Activated CD4-positive, alpha-beta T cell treated with anti-CD3 and anti-CD28 coated beads for 4 hours (primary cell): ENCODE measurements at places on chromosomes 13 and 19.

DNA sequence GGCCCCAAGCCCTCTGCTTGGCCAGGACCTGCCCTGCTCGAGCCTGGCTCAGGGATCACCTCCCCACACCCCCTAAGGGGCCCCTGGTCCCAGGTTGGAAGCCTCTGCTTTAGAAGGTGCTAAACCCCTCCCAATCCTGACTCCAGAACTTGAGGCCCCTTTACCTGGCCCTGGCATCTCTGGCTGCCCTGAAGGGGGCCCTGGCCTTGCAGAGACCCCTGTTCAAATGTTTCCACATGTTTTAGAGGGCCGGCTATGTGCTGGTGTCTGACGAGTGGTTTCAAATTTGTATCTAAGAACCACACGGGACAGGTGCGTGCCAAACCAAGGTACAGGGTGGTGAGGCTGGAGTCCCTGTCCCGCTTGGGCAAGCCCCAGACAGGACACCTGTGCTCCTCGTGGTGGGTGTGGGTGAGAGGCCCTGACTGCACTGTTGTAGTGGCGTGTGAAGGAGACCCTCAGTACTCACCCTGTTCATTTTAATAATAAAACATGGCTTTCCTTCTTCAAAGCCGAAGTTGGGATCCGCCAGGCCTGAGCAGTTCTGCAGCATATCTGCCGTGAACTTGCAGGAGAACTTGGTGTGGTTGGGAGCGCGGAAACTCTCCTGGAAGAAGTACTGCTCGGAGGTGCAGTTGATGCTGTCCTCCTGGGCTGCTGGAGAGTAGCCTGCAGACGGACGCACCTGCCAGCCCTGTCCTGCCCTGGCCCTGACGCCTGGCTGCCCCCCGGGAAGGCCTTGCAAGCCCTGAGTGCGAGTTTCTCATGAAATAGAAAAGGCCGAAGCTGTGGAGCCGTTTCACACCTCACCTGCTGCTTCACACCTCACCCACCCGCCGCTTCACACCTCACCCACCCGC lies 5.4 kb downstream of the ATP4B start:
- DNase-seq = no peak

GRCh38 chr19:55149078-55150003 lies at the start of gene TNNT1:
Gene TNNT1 (minus strand): TSS chr19:55149206. CDS start chr19:55147157, 2,049 bp downstream.
- DNase-seq = no peak

- DNase-seq = no peak
Observed at GRCh38 chr13:60370343-60370742, 26.7 kb upstream of the TDRD3 start.

DNA sequence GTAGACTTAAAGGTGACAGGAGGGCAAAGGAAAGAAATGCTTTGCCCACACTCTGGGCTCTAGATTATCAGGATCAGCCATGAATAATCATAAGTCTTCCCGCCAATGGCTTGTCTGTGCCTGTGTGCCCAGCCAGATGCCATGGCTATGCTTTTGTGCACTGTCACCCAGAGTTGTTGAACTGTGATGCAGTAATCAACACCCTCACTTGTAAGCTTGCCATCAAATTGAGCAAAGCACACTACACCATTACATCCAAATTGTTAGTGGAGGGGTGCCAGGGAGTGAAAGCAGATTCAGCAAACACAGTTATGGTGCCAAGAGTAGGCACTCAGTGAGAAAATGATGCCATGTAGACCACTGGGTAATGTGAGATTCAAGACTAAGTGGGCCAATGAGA lies 845.3 kb upstream of the MIR17HG start:
- no peak for DNase-seq

GRCh38 chr19:49423071-49423984 lies at the start of gene PTH2:
Gene PTH2 (minus strand): TSS chr19:49423441. CDS start chr19:49423339, 102 bp downstream.
- no peak for DNase-seq

- no peak for DNase-seq
Observed at GRCh38 chr13:52109116-52109670, 19.7 kb downstream of the NEK5 start.

DNA sequence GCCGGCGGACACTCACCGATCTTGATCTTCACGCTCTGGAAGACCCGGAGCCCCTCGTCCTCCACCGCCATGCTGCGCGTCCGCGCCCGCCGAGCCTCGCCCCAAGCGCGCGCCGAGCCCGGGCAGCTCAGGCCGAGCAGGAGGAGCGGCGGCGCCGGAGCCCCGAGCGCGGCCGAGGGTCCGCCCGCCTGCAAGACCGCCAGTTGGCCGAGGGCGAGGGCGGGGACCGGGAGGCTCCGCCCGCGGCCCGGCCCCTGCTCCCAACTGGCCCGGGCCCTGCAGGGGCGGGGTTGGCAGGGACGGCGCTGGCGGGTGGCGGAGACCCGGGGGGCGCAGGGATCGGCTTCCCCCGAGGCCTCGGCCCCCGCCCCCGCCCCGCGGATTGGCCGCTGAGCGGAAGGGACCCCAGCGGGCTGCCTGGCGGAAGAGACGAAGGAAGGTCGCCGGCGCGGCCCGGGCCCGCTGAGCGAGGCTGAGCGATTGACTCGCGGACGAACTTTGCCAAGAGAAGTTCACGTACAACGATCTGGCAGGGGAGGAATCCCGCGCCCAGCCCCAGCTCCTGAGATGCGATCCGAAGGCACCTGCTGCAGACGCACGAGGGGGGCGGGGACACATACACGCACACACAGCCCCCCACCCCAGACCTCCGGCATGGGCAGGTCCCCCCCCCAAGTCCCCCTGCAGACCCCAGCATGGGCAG lies at the start of gene RASA3:
TSS of gene RASA3 (minus strand) at position 205 of the 703 bp plus-strand sequence. CDS start at position 71, 134 bp downstream.
- peak; percentile 46 for DNase-seq

DNA sequence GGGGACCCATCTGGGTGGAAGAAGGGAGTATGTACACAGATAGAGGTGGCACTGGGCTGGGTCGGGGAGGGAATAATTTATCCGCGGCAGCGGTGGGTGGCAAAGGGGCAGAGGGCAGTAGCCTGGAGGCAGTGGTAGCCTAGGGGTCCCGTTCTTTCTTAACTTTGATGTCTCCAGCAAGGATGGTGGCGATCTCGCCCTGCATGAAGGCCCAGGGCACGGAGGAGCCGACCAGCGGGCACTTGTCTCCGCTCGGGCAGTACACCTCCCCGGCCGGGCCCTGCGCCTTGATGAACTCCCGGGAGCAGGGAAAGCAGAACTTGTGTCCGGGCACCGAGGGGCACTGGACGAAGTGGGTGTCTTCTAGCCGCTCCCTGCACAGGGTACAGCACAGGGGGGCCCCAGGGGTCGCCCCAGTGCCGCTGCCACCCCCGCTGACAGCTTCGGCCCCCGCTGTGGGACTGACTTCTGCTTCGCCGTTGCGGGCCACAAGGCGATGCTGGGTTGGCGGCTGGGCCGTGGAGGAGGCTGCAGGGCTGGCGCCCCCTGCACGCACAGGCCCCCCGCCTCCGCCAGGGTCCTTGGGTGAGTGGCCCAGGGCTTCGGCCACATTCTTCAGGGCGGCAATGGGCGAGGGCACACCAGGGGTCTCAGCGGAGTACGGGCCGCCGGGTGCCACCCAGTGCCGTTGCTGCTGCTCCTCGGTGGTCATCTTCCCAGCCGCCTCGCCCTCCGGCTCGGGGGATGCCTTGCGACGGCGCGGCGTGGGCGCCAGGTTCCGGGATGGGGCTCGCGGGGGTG lies 1.9 kb downstream of the IRF2BP1 start:
- DNase-seq = no peak

DNA sequence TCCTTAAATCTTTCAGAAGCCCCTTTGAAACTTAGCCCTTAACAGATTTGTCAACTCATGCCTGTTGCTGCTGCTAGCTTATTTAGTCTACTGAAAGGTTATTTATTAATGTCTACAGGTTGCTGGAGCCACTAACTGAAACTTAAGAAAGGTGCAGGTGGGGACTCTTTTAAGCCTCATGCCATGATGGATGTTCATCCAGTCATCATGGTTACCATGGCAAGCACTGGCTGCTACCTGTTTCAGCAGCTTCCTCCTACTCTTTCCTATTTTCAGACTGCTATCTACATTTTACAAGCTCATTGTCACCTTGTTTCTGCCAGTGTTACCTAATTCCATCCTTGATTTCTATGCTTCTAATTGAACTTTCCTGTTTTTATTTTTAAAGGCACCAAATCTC lies 27.1 kb downstream of the DGKH start:
- DNase-seq = no peak

DNA sequence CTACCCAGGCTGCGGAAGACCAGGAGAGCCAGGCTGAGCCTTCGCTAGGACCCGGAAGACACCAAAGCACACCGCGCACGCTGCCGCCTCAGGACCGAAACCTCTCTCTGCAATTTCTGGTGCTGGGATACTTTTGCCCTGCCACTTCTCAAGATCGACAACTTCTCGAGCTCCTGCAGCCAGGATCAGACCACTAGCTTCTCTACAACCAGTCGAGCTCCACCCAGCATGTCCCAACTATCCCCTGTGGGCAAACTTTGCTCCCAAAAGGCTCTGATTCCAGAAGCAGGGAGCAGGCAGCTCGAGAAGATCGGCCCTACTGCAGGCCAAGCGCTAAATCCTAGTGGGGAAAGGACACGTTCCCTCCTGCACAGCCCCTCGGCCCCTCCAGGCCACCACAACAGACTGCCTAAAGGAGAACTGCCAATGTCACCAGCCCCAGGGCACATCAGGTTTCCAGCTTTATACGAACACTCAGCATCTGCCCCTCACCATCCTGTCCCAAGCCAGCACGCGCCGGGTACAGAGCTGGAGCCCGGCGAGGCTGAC lies 979 bp downstream of the AKAP8 start:
- DNase-seq = peak; percentile 52

GRCh38 chr19:28701491-28701890 lies 511.5 kb downstream of the UQCRFS1 start:
- DNase-seq = no peak

DNA sequence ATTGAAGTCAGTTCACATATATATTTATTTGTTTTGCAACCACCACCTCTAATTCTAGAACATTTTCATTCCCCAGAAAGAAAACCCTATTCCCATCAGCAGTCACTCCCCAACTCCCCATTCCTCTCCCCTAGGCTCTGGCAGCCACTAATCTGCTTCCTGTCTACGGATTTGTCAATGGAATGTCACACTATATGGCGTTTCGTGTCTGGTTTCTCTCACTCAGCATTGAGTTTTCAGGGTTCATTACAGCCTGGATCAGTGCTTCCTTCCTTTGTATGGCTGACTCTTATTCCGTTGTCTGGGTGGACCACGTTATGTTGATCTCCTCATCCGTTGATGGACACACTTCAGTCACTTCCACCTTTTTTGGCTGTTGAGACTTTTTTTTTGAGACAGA lies 9.3 kb downstream of the COLGALT1 start:
- no peak for DNase-seq

DNA sequence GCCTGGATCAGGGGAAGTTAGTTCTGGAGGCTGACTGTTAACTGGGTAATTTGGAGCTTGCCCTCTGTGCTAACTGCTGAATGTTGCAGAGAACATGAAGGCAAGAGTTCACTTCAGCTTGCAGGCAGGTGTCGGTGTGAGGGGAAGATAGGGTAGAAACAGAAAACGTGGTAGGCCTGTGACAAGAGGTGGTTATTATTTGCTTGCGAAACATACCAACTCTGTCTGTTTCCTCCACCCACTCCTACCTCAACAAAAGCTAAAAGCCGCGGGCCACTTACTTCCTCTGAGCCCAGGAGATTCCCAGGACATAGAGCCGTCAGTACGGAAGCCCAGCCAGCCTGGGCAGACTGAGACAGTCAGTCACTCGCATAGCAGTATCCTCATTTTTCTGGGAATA lies 119.2 kb upstream of the ABCC4 start:
- no peak for DNase-seq

- no peak for DNase-seq
Observed at GRCh38 chr13:23592596-23592995, 22.4 kb downstream of the TNFRSF19 start.

DNA sequence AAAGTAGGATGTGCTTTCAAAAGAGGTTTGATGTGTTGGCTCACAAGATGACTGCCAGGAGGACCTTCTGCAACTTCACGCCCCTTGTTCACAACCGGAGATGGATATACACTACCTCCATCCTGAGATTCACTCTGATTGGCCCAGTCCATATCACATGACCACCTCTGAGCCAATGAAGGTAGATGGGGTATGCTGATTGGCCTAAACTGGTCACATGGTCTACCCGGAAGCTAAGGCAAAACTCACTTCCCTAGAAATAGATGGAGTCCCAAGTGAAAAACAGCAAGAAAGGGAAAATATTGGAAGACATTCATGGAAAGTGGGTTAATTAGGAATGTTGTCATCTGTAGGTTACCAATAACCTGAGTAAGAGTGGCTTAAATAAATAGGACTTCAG lies 119.7 kb upstream of the MRI1 start:
- no peak for DNase-seq

GRCh38 chr13:50629966-50630365 lies 213.5 kb downstream of the DLEU7 start:
- DNase-seq = no peak

- peak; percentile 54 for DNase-seq
Observed at GRCh38 chr19:8515317-8515716, 1.4 kb upstream of the ZNF414 start.

DNA sequence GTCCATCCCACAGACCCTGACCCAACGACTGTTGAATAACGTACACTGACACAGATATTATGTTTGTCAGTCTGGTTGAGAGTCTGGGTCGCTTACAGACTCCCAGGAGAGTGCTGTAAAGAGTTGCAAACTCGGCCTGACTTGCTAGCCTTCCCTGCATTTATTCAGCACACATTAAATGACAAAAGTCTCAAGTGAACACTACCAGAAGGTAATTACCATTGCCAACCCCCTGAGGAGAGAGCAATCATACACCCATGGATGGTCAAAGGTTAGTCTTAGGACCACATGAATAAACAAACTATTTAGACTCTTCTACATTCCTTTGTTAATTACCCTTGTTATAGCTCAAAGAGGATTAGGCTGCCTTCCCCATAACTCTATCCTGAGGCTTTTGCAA lies 1048.6 kb downstream of the PCDH17 start:
- no peak for DNase-seq

- DNase-seq = no peak
Observed at GRCh38 chr19:55333870-55334269, 5.8 kb upstream of the KMT5C start.

- DNase-seq = no peak
Observed at GRCh38 chr19:14558370-14559066, 13.3 kb downstream of the NDUFB7 start.

GRCh38 chr19:46022431-46023310 lies at the start of gene PGLYRP1:
Gene PGLYRP1 (minus strand): TSS chr19:46023053. CDS start chr19:46023021, 32 bp downstream.
- no peak for DNase-seq

DNA sequence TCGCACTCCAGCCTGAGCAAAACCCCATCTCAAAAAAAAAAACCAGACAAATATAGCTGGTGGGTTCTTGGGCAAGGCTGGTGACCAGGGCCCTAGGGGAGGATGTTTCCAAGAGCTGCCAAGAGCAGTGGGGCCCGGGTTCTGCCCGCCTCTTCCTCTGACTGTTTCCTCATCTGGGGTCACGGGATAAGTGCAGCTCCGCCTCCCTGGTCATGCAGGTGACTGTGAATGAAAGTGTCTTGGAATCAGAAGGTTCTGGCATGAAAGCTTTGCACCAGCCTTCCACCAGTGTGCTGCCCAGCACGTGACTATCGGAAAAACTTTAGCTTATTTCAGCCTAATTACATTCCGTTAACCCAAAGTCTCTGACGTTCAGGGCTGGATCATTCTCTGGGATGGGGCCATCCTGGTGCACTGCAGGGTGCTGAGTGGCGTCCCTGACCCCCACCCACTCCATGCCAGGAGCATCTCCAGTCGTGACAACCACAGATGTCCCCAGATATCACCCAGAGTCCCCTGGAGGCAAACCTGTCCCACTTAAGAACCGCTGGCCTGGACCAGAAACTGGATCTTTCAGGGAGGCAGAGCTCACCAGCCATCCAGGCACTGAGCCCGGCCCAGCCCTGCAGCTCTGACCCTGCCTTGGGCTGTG lies 85.6 kb downstream of the GNG7 start:
- DNase-seq = no peak

- DNase-seq = no peak
Observed at GRCh38 chr13:42028113-42028799, 20.2 kb upstream of the DGKH start.

- DNase-seq = no peak
Observed at GRCh38 chr19:4396949-4397783, 3.2 kb downstream of the SH3GL1 start.
